HuH-7 (cell line): ENCODE measurements at places on chromosomes 2 and 18.
A peak's percentile ranks its signal among the peaks of the same experiment; 100 is the strongest.

- DNase-seq, result no peak
These were observed 40.0 kb downstream of the RNF144A start for GRCh38 chr2:6957031-6957714.

DNA sequence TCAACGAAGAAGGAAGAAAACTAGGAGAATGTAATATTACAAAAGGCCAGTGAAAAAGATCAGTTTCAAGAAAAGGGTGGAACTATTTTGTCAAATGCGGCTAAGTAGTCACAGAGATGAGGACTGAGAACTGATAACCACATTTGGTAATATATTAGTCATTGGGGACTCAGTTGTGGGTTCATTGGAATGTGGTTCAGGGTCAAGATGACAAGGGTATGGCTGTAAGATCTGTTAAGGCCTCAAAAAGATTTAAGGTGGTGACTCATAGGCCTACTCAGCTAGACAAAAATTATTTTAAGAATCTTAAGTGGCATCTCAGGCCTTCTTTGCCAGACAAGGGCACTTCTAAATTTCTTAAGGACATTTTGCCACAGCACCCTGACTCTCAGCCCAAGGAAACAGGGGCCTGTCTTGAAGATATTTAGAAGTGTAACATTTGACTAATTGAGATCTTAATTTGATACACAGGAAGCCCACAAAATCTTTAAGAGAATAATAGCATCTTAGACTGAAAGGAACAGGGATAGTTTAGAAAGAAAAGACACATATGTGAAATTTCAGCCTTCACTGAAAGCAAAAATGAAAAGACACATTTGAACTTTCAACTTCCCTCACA lies 81.3 kb downstream of the STRADB start:
- DNase-seq, result no peak

GRCh38 chr18:55577812-55578539 lies 10.0 kb downstream of the TCF4 start:
- DNase-seq, result no peak

DNA sequence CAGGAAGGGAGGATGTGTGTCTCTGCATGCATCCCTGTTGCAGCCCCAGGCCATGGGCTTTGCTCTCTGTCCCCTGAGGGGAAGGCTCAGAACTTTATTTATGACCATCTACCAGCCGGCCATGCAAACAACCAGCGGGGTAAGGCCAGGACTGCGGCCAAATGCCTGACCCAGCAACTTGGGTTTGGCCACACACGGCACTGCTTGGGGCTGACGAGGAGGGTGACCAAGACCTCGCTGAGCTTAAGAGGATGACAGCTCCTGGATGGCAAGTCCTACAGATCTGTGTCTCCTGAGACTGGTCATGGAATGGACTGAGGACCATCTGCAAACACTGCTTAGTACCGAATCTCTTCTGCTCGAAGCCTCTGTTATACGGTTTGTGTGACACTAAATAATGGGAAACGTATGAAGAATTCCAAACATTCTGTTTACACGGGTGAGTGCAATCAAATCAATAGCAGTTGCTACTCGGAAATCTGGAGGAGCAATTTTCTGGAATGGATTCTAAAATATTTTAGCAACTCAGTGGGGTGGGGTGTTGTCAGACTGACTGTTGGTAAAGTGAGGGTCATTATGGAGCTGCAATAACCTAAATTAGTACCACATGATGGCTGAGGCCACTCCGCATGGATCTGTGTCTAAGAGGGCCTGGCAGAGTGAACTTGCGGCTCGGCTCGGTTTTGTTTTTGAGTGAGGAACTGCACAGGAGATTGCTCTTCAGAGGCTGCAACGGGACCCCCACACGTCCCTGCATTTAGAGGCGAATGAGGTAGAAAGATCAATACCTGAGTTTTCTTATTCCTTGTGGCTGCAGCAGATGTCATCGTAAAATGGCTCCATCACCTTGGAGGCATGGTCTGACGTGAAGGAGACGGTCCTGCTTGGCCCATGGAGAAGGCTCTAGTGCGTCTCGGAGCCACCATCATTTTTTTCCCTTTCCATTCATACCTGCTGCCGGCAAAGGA lies 26.6 kb downstream of the TMEM18 start:
- no peak for DNase-seq

DNA sequence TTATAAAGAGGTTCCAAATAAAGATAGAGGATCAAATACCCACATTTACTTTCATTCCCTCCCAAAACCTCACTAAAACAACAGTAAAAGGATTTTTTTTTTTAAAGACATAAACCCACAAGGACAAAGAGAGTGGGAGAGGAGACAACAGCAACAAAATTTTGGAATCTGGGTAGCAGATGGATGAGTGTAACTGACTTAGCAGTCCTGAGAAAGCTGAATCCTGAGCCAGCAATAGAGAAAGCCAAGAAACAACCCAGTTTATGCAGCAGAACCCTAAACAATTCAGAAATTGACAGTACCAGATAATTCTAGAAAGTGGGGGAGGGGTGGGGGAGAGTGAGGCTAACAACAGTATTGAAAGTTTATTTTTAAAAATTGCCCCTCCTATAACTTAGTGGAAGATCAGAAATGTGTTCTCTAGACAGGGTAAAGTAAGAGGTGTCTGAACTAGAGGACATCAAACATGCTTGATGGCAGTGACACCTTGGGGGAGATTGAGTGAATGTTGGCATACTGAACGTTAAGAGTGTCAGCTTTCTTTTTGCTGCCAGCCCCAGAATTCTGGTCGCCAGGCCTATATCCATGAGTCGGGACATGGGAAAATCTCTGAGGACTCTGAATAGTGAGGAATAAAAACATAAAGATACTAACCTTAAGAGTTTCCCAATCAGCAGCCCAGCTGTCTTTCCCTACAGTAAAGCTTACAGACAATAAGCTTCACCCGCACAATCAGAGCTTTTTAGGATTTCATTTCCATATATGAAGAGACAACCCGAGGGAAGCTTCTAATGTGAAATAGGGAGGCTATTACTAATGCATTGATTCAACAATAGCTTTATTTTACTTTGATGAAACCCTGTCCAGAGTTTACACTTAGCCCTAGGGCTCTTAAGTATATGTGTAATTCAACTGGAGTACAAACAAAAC lies 128.0 kb upstream of the ALPP start:
- DNase-seq, result no peak

- DNase-seq, result peak; percentile 50
These were observed 220.6 kb downstream of the SLC4A10 start for GRCh38 chr2:161844822-161845221.
